ENCODE measurements at places on chromosomes 16 and 17.

DNA sequence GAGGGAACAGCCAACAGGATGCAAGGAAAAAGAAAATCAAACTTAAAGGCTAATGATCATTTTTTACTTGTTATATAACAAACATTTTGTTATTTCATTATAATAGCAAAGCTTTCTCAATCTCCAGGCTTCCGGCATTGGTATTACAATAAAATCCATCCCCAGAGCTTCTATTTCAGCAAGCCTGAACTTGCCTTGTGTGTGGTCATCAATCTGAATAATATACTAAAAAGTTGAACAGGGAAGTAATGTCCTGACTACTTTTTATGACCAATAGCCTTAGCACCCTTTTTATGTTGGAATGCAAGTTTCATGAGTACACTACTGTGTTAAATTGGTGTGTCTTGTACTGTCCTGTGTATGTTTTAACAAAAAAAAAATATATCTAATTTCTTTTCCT, 27.1 kb upstream of the VWA3A start:
- no peak for DNase-seq
- H3K27me3 ChIP-seq: no peaks in the 10 kb centered on the region
- H3K36me3 ChIP-seq: peaks cover 29% of the 10 kb centered on the region

GRCh38 chr17:42566215-42566882, 551 bp upstream of the MLX start:
- H3K4me3 ChIP-seq: peak overlapping the region; percentile 97
- peak; percentile 14 for DNase-seq
- H3K27ac ChIP-seq: peak overlapping the region; percentile 96
- H3K4me1 ChIP-seq: peaks cover 41% of the 10 kb centered on the region

DNA sequence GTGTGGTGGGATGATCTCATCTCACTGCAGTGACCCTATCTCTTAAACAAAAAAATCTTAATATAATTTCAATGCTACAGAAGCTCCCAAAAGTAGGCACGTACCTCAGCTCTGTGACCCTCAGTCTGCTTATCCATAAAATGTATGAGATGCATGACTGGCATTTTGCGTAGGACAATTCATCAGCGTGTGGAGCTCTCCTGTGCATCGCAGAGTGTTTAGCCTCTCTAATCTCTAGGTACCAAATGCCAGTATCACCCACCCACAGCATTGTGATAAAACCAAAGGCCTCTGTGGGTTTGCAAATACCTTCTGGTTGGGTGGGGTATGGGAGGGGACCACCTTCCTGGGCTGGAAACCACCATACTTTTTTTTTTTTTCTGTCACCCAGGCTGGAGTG, 19.0 kb upstream of the TUBG2 start:
- H3K36me3 ChIP-seq: no peaks in the 10 kb centered on the region
- H3K27ac ChIP-seq: no peak overlapping the region
- peaks cover 9% of the 10 kb centered on the region for H3K27me3 ChIP-seq
- no peak for DNase-seq

GRCh38 chr16:496097-496886, 31.2 kb upstream of the CAPN15 start:
- no peaks in the 10 kb centered on the region for H3K4me1 ChIP-seq
- no peak for DNase-seq
- no peak overlapping the region for H3K4me3 ChIP-seq
- no peak overlapping the region for H3K27ac ChIP-seq
